Left renal cortex interstitium (tissue), 4 donors: ENCODE measurements at places on chromosomes 2 and 18. TPM values are rescaled to one million over a fixed set of nuclear protein-coding genes. Genes with fewer than 3 reads are reported as not detected.

EVA1A gene
- polyA plus RNA-seq = 19.8 TPM

- no peak for DNase-seq
Observed at GRCh38 chr18:615773-616172, 19.0 kb downstream of the CLUL1 start.

PDE11A gene
- polyA plus RNA-seq = 7.7 TPM

DNA sequence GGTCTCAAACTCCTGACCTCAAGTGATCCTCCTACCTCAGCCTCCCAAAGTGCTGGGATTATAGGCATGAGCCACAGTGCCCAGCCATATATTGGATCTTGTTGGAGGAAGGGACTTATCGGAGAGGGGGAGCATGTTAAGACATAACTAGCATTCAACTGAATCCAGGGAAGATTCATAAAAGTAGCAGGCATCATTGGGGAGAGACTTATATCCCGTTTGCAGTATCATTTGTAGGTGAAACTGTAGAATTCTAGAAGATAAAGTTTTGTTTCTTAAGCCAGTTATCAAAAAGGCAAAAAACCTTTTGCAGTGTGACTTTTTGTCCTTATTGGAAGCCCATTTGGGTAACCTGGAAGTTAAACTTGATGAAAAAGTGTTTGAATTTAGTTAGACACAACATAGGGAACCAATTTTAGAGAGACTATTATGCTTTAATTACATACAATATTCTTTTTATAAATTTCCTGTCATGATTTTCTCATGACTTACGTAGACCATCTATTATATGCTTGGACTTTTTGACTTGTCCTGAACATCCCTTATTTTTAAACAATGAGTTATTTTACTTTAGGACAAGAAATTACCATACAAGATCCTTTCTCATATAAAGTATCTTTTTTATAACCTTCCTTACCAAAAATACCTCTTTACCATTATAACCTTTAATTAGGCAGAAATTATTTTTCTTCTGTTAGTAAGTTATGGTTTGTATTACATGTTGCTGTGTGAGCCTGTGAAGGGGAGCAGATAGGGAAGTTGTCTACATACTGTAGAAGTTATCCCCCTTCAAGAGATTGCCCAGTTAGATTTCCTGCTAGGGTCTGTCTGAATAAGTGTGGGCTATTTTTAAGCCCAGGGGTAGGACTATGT, 20.3 kb downstream of the RAB3GAP1 start:
- no peak for DNase-seq

- DNase-seq = no peak
Observed at GRCh38 chr18:22108674-22109073, 60.7 kb upstream of the GATA6 start.
